Activated CD4-positive, CD25-positive, alpha-beta regulatory T cell treated with anti-CD3 and anti-CD28 coated beads, Interleukin-2, amount 50 U/mL, for 24 hours (primary cell): ENCODE measurements at places on chromosomes 4 and X.

DNA sequence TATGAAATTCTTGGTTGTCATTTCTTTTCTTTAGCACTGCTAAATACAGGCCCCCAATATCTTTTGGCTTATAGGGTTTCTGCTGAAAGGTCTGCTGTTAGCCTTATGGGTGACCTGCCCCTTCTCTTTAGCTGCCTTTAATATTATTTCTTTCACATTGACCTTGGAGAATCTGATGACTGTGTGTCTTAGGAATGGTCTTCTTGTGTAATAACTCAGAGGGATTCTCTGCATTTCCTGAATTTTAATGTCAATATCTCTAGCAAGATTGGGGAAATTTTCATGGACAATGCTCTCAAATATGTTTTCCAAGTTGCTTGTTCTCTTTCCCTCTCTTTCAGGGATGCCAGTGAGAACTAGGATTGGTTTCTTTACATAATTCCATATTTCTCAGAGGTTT is 292.4 kb downstream of the SLC7A11 start:
- ATAC-seq: no peak

DNA sequence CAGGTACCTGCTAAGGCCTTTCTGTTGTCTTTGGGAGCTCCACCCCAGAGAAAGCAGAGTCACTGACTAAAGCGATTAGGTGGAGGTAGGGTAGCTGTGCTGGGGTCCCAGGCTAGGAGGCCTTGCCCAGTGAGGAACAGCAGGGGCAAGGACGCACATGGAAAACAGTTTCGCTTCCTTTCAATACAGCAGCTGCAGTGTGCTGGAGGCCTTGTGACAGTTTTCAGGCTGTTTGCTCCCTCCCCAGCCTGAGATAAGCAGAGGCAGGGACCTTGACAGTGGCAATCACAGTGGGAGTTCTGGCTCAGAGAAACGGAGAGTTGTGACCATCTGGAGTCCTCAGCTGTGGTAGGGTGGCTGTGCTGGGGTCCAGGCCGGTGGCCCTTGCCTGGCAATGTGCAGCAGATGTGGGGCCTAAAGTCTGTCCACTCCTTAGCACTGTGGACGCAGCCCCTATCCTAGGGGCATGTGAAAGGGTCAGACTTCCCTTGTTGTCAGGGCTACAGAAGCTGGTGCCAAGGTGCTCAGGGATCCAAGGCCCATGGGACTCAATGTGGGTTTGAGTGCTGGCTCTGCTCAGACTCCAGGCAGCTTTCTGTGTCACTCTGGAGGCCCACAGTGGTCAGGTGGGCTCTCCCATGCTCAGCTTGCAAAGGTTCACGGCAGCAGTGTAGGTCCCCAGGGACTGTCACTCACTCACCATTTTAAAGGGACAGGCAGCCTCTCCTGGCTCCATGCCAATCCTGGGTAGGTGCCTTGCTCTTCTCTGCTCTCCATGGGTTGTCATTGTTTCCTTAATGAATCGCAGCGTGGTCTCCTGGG is 534.9 kb upstream of the FMR1 start:
- ATAC-seq: no peak

DNA sequence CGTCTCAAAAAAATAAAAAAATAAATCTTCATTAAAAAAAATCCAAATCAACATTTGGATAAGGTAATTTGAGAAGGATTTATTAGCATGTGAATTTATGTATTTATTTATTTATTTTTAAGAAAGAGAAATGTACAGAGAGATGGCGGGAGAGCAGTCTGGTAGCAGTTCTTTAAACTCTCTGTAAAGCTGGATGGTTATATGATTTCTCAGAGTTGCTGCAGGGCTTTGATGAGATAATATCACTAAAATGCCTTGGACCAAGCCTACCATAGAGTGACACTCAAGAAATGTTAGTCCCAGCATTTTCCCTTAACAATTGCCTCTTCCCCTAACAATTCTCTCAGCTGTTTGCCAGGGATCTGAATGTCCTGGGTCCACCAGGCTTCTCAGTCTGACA is 103.4 kb upstream of the LNX1 start:
- ATAC-seq: no peak

GRCh38 chr4:152278172-152278504 is 257.8 kb downstream of the FBXW7 start:
- no peak for ATAC-seq

GRCh38 chr4:184293552-184293951 is 75.9 kb upstream of the ENPP6 start:
- no peak for ATAC-seq

- no peak for ATAC-seq
Observed at GRCh38 chr4:81737865-81738559, 266.3 kb upstream of the RASGEF1B start.

- no peak for ATAC-seq
Observed at GRCh38 chrX:104172788-104173187, 6.5 kb downstream of the FAM199X start.

DNA sequence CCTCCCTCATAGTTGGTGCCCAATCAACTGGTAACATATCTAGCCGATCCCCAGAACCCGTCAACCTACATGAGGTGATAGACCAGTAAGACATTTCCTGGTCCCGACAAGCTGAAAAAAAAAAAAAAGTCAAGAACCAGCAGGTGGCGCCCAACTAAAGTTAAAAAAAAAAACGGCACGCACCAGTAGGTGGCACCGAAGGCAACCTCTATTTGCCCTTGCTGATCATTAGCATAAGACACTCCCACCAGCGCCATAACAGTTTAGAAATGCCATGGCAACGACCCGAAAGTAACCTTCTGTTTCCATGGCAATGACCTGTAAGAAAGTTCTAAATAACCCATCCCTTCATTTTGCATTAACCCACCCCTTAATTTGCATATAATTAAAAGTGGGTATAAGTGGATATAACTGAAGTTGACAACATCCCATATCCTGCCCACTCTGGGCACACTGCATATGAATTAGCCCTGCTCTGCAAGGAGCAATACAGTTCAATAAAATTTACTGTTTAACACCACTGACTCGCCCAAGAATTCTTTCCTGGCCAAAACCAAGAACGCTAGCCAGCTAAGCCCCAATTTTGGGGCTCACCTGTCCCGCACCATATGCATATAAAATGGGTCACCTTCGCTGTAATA is 83.9 kb upstream of the SPANXB1 start:
- ATAC-seq: no peak

DNA sequence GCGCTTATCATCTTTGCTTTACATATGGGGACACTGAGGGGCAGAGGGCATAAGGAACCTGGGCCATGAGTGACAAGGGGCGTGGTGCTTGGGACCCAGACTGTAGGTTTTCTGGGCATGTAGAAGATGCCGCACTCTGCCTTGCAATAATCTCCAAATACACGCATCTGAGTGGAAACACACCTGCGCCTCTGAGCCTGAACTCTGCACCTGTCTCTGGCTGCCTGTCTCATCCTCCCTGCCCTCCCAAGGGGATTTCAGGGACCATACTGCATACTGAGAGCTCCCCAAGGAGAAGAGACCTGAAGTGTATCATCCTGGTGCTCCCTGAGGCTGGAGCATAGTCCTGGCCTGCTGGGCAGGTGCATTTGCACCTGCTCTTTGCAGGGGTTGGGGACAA is 34.7 kb upstream of the ASMTL start:
- ATAC-seq: no peak

- no peak for ATAC-seq
Observed at GRCh38 chr4:24559889-24560288, 24.5 kb downstream of the DHX15 start.

- no peak for ATAC-seq
Observed at GRCh38 chrX:6021316-6022091, 207.2 kb downstream of the NLGN4X start.

- ATAC-seq: no peak
Observed at GRCh38 chr4:56434599-56435139, 746 bp downstream of the PPAT start.

DNA sequence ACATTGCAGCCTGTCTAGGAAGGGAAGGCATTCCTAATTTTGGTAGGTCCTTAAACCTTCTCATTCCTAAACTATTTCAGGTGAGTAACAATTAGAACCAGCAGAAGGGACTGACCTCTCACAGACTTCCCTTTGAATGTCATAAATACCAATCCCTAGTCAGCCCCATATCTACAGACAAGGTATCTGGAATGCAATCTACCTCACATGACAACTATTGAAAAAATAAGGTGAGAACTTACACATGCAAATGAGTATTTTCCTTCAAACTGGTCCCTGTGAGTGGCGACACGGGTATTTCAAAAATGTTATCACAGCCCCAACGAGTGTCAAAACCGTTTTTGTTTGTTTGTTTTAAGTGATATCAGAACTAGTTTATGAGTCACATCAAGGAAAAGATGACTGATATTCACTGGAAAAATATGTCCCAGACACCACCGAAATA is 102.4 kb upstream of the VCX2 start:
- ATAC-seq: no peak

- ATAC-seq: no peak
Observed at GRCh38 chrX:130498653-130499274, 97.0 kb downstream of the RBMX2 start.

GRCh38 chr4:141473026-141473540 is 163.3 kb upstream of the IL15 start:
- no peak for ATAC-seq

DNA sequence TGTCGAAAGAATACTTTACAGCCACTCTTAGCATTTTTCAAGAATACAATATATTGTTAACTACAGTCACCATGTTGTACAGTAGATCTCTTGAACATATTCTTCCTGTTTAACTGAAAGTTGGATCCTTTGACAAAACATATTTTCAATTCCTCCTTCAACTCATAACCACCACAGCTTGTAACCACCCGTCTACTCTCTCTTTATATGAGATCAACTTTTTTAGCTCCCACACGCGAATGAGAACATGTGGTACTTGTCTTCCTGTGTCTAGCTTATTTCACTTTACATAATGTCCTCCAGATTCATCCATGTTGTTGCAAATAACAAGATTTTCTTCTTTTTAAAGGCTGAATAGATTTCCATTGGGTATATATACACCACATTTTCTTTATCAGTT is 338.3 kb upstream of the IGFBP7 start:
- ATAC-seq: no peak

DNA sequence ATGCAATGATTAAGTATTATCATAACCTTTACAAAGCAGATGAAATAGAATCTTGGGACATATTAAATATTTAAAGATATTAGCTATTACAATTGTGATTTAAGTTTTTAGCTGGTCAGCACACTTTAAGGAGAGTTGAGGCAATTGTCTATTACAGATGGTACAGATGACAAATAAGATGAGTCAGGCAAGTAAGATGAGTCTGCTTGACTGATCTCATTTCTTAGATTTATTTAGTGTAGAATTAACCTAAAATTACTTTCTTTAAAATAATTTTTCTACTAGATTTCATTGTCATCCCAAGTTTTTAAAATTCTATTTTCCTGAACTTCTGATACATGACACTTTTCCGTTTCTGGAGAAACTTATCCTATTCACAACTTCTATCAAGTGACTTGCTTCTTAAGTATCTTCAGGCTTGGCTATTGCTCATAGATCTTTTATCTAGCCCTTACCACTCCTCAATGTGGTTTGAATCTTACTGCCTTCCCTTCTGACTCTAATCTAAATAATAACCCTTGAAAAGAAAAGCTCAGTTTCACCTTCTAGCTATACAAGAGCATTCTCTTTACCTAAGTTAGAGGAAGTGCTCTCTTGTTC is 32.9 kb downstream of the CXCL1 start:
- no peak for ATAC-seq

DNA sequence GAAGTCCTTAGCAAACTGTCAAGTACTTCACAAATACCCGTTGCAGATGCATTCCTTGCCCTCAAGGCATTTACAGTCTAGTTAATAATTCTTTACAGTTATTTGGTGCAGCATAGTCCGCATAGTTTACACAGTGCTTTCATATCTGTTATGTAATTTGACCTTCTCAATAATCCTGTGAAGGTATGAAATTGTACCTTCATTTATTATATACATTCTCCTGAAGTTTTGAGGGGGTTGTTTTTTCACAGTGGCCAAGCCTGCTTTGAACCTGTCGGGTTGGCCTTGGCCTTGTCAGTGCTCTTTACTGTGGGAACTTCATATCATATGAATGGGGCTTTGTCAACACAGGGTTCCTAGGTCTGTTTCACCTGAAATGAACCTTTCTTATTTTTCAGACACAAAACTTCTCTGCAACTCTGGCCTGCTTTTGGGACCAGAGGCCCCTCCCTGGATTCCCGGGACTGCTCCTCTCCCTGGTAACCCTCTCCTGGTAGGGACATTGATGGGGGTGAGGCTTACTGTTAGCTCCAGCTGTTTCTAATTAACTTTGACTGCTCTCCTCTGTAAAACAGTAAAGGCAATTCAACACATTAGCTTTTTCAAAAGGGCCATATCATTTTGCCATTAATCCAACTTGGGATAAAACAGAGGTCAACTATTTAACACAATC is 9.1 kb downstream of the IGFBP7 start:
- ATAC-seq: no peak

GRCh38 chr4:124030147-124030546 is 633.6 kb downstream of the SPRY1 start:
- ATAC-seq: no peak

- no peak for ATAC-seq
Observed at GRCh38 chrX:2523911-2524310, 23.1 kb upstream of the DHRSX start.

DNA sequence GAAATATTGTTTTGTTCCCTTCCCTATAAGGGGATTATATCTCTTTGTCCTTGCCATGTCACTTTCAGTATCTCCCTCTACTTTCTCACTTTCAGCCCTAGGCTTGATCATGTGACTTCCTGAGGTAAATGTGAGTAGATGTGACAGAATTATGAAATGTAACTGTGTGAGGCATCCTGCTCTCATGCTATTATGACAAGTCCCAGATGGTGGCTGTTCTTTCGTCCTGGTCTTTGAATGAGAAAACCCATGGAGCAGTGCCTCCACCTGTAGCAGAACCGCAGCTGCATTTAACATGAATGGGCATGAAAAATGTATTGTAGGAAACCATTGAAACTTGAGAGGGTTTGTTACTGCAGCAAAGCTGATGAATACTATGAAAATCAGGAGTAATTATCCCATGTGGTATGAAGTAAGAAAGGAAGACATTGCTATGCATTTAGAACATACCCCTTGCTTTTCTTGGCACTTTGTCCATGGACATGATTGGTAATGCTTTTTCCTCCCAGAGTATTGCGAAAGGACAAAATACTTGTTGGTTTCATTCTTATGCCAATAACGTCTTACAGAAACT is 202.2 kb upstream of the GPRIN3 start:
- ATAC-seq: peak; percentile 83

DNA sequence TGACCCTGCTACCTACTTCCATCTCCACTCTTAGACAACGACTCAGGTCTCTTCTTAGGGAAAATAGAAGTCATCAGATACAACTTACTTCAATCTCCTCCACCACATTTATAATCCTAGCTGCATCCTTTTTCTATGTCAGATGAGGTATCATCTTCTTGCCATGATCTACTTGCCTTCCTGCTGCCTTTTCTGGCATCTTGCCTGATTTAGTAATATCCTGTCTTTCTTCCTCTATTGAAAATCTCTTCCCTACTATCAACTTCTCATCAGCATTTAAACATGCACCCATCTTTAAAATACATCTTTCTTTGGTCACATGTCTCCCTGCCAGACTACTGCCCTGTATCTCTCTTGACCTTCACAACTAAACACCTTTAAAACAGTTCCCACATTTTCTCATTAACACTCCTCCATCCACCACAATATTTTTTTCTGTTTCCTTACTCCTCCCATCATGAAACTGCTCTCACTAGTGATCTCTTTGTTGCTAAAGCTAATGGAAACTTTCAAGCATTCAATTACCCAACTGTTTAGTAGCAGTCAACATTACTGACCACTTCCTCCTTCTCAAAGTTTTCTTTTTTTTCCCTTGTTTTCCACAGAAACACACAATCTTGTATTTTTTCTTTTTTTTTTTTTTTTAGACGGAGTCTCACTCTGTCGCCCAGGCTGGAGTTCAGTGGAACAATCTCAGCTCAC is 100.8 kb upstream of the CXorf66 start:
- no peak for ATAC-seq
